ENCODE measurements at places on chromosomes 1 and 21.

DNA sequence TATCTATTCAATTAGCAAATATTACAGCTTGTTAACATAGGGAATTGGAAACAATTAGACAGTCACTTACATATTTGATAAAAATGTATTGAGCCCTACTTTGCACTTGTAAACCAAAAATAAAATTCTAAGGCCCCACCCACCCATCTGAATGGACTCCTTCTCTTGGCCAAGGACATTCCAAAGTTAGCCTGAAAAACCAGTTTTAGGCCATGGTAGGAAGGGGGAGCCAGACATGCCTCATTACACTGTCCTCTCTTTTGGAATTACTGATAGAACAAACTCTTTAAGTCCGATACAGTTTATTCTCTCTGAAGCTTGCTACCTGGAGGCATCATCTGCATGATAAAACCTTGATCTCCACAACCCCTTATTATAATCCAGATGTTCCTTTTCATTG is 28.0 kb upstream of the TSPAN2 start:
- no peak for DNase-seq

DNA sequence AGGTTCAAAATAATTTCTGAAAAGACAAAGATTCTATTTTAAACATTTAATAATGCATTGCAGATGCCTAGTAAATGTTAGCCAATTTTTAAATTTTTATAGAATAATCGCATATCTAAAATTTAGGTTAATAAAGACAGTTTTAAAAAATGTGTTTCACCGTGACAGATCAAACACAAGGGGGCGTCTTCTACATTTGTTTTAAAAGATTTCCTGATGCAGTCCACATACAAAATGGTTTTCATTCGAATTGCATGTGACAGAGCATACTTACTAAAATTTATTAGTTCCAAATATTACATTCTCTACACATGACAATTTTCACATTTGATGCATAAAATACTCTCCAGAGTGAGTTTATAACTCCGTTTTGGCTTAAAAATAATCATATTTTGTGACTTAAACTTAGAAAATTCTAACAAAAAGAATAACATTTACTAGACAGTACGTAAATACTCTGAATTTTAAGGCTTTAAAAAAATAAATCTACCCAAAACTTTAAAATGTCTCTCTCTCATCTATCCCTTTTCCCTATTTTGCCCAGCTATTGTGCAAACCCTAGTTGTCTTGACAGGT is 75.5 kb downstream of the ADAMTS1 start:
- DNase-seq = peak; percentile 19

- DNase-seq = peak; percentile 48
Measured at GRCh38 chr1:31593770-31594632, 17.7 kb downstream of the TINAGL1 start.

GRCh38 chr1:92909321-92909720 is 51.9 kb downstream of the DIPK1A start:
- DNase-seq = no peak

- no peak for DNase-seq
Measured at GRCh38 chr1:34781071-34781843, at the start of gene GJB3. TSS of gene GJB3 (plus strand) at chr1:34781214. CDS start at chr1:34784763, 3,549 bp downstream.

GRCh38 chr1:203443296-203443695 is 32.3 kb upstream of the PRELP start:
- DNase-seq = no peak

DNA sequence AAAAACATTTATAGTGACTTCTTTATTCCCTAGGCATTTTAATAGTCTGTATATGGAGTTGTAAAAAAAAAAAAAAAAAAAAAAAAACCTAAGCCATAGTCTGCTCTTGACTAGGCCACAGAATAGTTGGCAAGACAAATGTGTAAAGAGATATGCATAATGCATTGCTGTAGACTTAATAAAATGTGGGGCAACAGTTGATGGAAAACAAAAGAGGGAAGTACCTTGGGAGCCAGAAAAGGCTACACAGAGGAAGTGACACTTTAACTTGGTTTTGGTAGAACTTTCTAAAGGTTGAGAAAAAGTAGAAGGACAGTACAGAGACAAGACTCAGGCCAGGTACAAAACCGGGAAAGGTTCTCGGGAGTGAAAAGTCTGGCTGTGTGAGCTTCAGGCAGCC is 802.9 kb upstream of the ADAMTS5 start:
- no peak for DNase-seq

DNA sequence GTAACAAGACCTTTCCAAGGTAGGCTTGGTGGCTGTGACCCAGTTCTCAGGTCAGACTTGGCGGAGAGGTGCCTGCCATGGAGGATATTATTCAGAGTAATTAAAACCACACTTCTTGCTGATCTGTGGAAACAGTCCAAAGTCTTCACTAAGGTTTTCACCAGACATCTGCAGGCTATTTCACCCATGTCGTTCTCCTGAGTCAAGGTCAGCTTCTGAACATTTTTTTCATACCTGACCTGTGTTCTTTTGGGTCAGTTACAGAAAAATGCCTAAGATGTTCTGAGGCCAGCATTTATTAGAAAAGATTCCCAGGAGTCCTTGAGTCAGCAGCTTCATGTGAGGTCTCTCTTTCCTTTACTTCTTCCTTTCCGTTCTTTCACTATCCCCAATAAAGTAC is 54.9 kb downstream of the RGL1 start:
- no peak for DNase-seq

DNA sequence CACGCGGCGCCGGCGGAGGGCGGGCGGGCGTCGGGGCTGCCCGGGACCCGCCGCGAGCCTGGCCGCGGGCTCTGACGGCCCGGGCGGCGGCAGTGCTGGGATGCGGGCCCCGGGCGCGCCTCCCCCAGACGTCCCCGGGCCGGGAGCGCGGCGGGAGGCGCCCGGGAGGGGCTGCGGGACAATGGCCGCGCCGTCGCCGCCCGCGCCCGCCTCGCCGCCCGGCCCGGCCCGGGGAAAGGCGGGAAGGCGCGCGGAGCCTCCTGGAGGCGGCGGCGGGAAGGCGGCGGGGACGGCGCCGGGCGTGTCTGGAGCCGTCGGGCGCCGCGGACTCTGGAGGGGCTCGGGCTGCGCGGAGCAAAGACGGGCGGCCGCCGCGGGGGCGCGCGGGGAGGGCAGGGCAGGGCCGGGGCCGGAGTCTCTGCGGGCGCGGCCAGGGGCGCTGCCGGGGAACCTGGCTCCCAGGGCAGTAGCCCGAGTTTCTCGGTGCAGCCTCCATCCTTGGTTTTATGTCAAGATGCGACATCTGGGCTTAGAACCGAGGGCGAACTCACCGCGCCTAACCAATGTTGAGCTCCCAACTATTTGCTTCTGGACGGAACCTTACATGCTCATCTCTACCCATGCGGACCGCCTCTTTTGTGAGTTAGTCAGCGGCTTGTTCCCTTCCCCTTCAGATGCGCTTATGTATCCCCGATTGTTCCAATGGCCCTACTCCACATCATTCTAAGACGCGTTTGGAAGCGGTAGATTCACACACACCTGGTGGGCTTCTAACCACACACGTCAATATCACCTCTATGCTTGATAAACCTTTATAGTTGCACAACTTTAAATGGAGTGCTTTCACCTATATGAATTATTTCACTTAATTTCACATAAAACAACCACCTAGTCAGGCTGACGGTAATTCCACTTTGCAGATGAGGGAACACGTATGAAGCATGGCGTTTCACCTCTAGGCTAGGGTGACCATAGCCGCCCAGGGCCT is 651 bp downstream of the ZBTB8A start:
- peak; percentile 61 for DNase-seq

GRCh38 chr1:11979028-11979850 is 1.0 kb upstream of the MFN2 start:
- no peak for DNase-seq

DNA sequence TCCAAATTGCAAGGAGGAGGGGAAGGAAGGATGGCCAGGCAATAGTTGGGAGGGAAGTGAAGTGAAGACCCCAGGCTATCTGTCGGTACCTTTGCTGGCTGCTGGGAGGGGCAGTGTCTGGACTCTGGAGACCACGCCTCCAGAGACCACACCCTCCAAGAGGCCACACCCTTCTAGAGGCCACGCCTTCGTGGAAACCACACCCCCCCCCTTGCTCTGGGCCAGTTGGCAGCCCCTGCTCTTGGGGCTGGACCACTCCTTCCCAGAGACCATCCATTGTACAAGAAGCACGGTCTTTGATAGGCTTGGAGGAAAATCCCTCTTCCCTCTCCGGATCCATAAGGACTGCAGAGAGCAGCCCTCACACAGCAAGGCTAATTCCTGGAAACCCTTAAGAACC is 73.1 kb downstream of the RYR2 start:
- DNase-seq = no peak

DNA sequence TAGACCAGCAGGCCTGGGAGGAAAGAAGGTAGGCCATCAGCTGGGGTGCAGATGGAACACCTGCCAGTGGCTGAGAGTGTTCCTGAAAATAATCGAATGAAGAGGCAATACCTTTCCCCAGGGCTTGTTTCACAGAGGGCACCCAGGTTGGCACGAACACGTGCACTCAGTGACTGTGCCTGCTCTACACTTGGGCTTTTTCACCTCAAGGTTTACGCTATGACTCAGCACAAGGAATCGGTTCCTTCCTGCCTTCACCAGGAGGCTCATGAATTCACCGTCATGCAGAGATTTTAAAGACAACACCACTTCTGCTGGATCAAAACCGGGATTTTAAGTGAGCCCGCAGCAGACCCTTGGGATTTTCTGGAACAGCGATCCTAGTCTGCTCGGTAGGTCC is 118.5 kb upstream of the ADAR start:
- no peak for DNase-seq

DNA sequence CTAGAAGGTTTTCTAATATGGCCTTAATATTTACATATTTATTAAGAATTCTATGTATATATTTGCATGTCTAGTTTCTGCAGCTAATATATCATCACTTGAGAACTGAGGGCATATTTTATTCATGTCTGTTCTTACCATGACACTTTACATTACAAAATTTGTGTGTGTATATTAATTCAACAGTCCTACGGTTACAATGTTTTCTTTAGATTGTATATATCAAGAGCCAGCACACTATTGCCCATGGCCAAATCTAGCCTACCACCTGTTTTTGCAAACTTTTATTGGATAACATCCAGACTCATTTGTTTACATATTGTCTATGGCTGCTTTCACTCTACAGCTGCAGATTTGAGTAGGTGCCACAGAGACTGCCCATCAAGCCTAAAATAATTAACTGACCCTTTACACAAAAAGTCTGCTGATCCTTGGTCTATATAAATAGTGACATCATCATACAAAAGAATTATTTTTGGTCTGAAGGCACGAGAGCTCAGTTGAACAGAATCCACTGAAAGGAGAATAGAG is 577.4 kb upstream of the PBX1 start:
- DNase-seq = peak; percentile 41

DNA sequence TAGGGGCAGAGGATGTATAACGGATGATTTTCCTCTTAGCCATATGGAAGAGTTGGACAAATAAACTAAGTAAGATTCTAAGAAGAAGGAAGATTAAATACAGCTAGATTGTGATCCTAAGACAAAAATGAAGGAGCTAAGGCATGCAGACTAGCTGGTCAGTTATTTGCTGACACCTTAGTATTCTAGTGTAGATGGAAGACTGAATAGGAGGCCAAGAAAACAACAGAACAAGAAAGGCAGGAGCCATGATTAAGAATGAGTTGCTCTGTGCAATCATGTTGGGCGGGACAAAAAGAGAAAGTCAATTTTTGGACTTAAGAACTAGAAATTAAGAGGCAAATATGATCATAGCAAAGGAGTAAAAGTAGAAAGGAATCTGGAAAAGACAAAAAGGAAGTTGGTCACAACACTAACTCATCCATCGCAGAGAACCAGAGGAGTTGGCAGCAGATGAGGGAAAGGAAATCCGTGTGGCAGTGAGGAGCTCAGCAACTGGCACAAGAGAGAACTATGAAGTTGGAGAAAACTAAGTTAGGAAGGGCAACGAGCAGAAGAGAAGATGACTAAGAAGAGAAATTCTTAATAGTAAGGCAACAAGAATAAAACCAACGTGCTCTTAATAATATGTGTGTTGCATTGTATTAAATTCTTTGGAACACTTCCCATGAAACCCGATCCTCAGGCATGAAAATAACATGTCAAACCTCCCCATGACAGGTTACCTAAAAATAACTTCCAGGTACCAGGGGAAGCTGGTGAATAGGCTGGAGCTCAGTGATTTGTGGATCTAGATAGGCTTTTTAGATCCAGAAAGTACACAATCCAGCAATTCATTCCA is 234.4 kb downstream of the LTN1 start:
- DNase-seq = no peak

GRCh38 chr1:165352442-165353293 is 3.8 kb downstream of the LMX1A start:
- DNase-seq = no peak

GRCh38 chr1:204578867-204579664 is 62.9 kb downstream of the MDM4 start:
- DNase-seq = peak; percentile 57

GRCh38 chr1:246005067-246005466 is 502.0 kb downstream of the SMYD3 start:
- DNase-seq = no peak

GRCh38 chr21:37861561-37861960 is 54.7 kb downstream of the KCNJ6 start:
- DNase-seq = no peak

GRCh38 chr1:37458551-37458950 is 15.8 kb upstream of the ZC3H12A start:
- no peak for DNase-seq

DNA sequence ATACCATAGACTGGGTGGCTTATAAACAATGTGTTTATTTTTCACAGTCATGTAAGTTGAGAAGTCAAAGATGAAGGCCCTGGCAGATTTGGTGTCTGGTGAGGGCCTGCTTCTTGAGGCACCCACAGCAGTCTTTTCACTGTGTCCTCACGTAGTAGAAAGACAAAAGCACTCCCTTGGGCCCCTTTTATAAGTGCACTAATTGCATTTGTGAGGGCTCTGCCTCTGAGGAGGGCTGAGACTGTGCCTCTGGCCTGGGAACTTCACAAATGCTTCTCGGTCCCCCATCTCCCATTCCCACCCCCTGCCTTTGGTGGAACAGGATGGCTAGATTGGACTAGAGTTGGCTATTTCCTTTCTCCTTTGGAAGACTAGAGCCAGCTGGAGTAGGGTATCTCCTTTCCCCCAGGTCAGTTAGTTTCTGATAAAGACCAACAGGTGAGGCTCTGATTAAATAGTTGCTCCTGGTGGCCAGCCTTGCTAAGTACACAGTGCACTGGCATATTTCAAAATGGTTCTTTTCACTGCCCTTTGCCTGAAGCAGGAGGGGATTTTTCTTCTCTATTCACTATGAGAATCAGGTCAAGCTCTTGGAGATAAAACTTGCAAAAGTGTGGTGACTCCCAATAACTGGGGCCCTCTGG is 82.9 kb downstream of the PLPPR4 start:
- no peak for DNase-seq

GRCh38 chr1:172356620-172357019 is 63.9 kb upstream of the C1orf105 start:
- DNase-seq = no peak

GRCh38 chr1:229694053-229694693 is 68.1 kb downstream of the URB2 start:
- peak; percentile 82 for DNase-seq

Measured in NCI-H1092 treated with DMSO at 0.1 percent for 48 hours (cell line).